ENCODE measurements at places on chromosomes 12 and 14. TPM values are rescaled to one million over a fixed set of nuclear protein-coding genes. Genes with fewer than 3 reads are reported as not detected.

PPP1R12A gene
- 514 TPM for total RNA-seq

TSHR gene
- not detected for total RNA-seq

LRTM2 gene
- not detected for total RNA-seq

MBIP gene
- 10.8 TPM for total RNA-seq

CMA1 gene
- total RNA-seq: 1.2 TPM

RFX4 gene
- not detected for total RNA-seq

KRT73 gene
- not detected for total RNA-seq

RASAL1 gene
- not detected for total RNA-seq

TMPRSS12 gene
- total RNA-seq: not detected

ZNF891 gene
- 2.6 TPM for total RNA-seq

CCDC38 gene
- total RNA-seq: 0.17 TPM

AICDA gene
- not detected for total RNA-seq

CERS5 gene
- 33.6 TPM for total RNA-seq

PDZRN4 gene
- total RNA-seq: 54.0 TPM

CCDC175 gene
- not detected for total RNA-seq

SCAF11 gene
- 117 TPM for total RNA-seq

SNW1 gene
- total RNA-seq: 51.9 TPM

PTPRO gene
- 5.0 TPM for total RNA-seq

BCL11B gene
- total RNA-seq: 0.34 TPM

DGKA gene
- 28.4 TPM for total RNA-seq

SLC6A12 gene
- 0.34 TPM for total RNA-seq

CD69 gene
- total RNA-seq: 3.3 TPM

RIPK3 gene
- 6.4 TPM for total RNA-seq

SPX gene
- total RNA-seq: 0.40 TPM

ABHD4 gene
- 23.5 TPM for total RNA-seq

CLEC2D gene
- 3.8 TPM for total RNA-seq

POTEG gene
- not detected for total RNA-seq

PLBD1 gene
- total RNA-seq: 6.9 TPM

OVCH1 gene
- 0.17 TPM for total RNA-seq

LRP6 gene
- 43.1 TPM for total RNA-seq

RNF41 gene
- total RNA-seq: 114 TPM

NUDT14 gene
- total RNA-seq: 6.0 TPM
